Stimulated activated CD4-positive, alpha-beta T cell treated with anti-CD3 and anti-CD28 coated beads, TNF-alpha, amount 100 ng/mL, for 48 hours (primary cell): ENCODE measurements at places on chromosomes 4 and X.

DNA sequence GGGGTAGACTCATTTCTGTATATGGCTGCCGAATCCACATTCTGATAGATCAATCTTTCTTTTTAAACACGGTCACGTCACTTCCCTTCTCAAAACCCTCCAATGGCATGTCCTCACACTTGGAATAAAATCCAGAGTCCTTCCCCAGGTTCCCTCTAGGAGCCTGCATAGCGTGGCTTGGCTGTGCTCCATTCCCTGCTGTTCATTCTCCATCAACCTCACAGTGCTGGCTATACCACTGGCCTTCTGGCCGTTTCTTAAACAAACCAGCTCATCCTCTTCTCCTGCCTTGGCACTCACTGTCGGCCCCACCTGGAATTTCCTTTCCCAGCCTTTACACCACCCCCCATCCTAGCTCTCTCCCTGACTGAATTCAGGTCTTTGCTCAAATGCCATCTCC lies 77.1 kb downstream of the RBM47 start:
- DNase-seq: no peak

DNA sequence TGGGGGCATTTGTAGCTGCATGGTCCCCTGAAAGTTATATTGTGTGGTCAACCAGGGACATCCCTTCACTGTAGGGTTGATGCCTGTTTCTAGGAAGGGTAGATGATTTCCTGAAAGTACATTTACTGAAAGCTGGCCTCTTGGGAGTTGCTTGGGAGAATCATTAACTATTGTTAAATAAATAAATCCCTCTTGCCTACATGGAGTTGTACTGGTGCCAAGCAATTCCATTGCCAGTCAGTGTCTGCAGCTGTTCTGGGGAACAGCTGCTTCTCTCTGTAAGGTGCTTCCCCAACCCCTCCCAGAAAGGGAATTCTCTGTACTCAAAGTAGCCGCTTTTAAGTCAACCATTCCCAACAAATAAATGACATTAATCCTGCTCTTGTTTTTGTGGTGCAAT lies 51.1 kb downstream of the C4orf51 start:
- DNase-seq: no peak

DNA sequence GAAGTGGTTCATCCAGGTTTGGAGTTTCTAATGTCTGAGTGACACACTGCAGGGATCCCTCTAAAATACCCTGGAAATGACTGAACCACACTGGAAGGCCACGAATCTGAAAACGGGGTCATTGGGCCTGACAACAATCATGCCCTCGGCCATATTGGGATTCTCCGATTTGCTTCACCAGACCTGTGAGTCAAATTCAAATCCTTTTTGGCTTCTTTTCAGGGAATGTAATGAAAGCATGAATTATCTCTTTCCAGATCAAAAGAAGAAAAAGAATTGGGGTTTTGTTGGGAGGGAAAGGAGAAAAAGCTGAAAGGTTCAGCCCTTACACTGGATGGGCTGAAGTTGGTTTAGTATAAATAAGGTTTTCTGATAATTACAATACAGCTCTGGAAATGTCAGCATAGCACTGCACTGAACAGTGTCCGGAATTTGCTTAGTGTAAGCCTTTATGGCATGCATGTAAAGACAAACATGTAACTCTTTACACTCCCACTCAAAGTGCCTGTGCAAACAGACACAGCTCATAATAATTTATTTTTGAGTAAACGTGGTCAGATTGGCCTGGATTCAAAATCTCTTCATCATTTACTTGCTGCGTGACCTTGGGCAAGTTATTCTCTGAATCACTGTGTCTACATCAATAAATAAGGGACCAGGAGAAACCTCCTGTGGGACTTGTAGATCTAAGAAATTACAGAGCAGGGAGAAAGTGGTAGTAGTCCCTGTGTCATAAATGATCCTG lies 21.4 kb downstream of the CT47C1 start:
- no peak for DNase-seq

- no peak for DNase-seq
Measured at GRCh38 chr4:153733751-153734448, 25.9 kb downstream of the RNF175 start.

DNA sequence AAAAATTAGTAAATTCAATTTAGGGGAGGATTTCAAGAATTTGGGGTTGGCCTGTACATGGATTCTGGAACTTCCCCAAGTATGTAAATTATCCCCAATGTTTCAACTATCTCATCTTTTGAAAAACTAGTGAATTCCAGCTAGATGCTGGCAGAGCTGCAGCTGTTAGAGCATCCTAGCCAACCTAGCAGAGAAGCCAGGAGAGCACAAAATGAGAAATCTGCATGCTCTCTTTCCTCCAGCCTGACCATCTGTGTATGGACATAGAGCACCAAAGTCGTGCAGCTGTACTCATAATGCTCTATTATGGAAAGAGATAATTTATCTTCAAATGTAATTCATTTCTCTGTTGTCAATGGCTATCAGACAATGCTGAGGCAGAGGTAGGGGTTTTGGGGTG lies 1217.7 kb downstream of the PCDH19 start:
- no peak for DNase-seq

- DNase-seq: no peak
Measured at GRCh38 chr4:8021796-8022195, 82.1 kb upstream of the AFAP1 start.

DNA sequence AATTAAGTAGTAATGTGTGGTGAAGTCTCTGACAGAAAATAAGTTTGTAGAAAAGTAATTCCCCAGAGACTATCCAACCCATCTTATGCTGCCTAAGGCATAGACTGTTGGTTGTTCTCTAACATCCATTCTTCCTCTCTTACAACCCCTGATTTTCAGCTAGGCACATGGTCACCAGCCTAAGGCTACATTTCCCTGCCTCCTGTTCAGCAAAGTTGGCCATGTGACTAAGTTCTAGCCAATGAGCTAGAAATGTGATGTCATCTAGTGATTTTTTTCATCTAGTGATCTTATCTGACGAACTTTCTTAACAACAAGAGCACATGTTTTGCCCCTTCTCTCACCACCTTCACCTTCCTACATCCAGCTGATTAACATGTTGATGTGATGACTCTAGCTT lies 102.3 kb upstream of the S100G start:
- DNase-seq: no peak

DNA sequence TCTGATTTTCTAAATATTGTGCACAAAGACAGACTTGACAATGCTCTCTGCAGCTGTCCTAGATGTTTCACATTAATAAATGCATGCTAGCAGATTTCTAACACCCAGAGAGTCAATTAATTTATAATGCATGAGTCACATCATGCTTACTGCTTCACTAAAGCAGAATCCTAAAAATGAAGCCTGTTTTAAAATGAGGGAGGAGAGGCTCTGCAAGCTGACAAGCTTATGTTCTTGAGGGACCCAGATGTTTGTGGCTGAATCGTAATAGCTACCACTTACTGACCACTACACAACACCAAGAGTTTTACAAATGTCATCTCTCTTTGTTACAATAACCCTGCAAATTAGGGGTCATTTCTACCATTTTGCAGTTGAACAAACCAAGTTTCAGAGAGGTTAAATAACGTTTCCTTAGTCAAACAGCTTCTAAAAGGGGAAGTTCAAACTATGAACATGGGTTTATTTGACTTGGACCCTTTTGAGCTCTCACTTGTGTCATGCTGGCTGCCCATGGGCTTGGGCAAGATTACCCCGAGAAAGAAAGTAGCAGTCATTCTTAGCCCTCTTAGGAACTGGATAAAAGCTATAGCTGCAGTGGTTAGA lies 262.7 kb upstream of the ETNPPL start:
- no peak for DNase-seq

GRCh38 chr4:74433541-74434172 lies 11.3 kb upstream of the AREG start:
- DNase-seq: no peak

GRCh38 chrX:13433298-13433605 lies 113.4 kb upstream of the ATXN3L start:
- no peak for DNase-seq

DNA sequence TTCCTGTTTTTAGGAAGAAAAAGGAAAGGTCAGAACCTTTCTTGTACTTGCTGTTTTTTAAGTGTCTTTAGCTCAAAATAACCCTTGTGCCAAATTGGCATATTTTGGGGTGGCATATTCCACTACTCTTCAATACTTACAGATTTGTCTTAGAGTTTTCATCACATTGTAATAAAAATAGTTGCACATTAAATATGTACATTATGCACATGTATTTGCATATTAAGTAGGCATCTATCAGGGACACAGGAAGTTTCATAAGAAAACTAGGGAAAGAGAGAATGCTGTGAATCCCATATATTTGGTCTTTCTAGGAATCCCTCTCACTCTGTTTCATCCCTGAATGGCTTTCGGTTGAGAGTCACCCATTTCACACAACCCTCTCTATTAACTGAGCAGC lies 139.6 kb downstream of the LARP7 start:
- DNase-seq: no peak

GRCh38 chr4:156251373-156252065 lies 297.9 kb upstream of the CTSO start:
- DNase-seq: no peak

- no peak for DNase-seq
Measured at GRCh38 chr4:20832826-20833225, 132.6 kb downstream of the PACRGL start.

DNA sequence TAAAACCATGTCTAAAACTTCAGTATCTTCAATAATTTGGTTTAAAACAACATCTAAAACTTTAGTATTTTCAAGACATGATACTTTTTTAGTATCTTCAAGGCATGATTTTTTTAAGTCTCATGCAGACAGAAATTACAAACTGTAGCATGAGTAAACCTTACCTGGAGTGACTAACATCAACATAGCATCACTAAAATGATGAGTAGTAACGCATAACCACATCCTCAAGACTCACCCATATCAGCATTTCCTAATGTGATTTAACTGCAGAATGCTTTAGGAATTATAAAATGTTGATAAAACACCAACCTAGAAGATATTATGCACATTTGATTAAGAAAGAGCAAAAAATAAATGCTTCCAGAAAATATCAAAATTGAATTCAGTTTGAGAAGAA lies 19.7 kb upstream of the EDNRA start:
- DNase-seq: no peak

GRCh38 chr4:177489471-177490246 lies 47.4 kb upstream of the AGA start:
- DNase-seq: no peak

GRCh38 chr4:6177587-6178197 lies 22.7 kb downstream of the JAKMIP1 start:
- no peak for DNase-seq

GRCh38 chr4:80171251-80171650 lies 26.1 kb upstream of the PRDM8 start:
- DNase-seq: no peak

- DNase-seq: no peak
Measured at GRCh38 chr4:188109157-188109755, at the start of gene TRIML2. Gene TRIML2 (minus strand): TSS chr4:188109603. CDS start chr4:188105368, 4,235 bp downstream.

GRCh38 chr4:104531390-104531789 lies 36.7 kb upstream of the CXXC4 start:
- no peak for DNase-seq

DNA sequence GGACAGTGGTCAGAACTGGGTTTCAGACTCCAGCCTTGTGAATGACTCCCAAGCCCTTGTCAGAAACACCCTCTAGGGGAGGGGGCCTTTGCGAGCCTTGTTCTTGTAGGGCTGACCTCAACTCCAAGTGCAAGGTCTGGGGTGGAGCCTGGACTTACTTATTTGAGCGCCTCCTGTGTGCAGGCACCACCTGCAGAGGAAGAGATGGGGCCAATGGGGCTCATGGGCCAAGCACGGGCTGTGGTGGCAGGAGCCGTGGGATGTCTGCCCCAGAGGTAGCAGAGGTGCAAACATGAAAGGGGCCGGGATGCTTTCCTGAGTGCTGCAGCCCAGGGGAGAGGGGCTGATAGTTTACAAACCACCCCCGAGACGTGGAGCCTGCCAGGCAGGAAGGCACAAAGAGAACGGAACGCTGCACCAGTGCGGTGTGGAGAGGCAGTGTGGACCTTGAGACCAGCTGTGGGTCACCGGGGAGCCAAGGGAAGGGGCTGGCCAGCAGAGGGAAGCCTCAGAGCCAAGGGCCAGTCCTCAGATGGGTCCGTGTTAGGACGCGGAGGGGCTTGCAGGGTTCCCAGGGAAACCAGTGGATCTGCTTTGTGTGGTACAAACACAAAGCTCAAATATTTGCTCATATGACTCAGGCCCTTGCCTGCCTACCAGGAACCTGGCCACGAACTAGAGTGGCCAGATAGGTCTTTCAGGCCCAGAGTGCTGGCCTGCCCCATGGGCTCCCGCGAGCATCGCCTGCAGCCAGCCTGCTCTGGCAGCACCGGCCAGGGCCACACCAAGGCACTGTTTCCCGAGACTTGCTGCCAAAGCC lies 8.7 kb upstream of the TADA2B start:
- DNase-seq: no peak

GRCh38 chr4:7557456-7557855 lies 122.7 kb upstream of the PSAPL1 start:
- DNase-seq: no peak

GRCh38 chr4:89249716-89250361 lies 57.8 kb downstream of the GPRIN3 start:
- no peak for DNase-seq

GRCh38 chr4:88910101-88910500 lies 146.9 kb downstream of the FAM13A start:
- DNase-seq: no peak

DNA sequence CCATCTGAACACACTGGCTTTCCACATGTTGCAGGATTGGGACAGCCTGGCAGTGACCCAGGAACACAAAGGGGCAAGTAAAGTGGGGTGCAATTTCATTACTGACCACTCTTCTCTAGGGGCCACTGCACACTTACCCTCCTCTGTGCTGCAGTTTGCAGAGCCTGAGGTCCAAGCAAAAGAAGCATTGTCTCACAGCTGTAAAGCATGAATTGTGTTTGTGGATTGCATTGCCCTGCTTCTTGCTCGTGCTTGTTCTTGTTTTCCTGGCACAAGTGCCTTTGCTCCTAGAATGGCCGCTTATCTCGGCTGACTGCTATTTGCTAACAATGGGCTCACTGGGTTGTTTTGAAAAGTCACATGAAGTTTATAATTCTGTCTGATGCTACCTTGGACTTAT lies 209.1 kb upstream of the JADE1 start:
- DNase-seq: no peak

- no peak for DNase-seq
Measured at GRCh38 chrX:119757979-119758730, at the start of gene SOWAHD. Gene SOWAHD (plus strand): TSS chrX:119758588. CDS start chrX:119758668, 80 bp downstream.

- no peak for DNase-seq
Measured at GRCh38 chr4:10811991-10812390, 127.4 kb upstream of the CLNK start.

DNA sequence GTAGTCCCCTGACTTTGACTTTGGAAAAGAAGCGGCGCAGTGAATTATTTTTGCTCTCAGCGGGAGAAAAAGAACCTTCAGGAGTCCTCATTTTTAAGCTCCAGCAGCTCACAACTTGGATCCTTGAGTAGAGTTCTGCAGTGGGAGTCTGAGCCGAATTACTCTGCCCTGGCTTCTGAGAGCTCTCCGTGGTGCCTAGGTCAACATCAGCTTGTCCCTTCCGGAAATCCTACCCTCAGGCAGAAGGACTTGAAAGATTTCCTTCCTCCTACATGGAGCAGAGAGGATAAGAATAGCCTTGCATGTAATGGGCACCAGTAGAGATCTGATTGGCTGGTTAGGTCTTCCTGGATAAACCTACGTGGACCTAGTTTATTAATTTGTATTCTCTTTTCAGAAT lies 549.7 kb upstream of the TENM3 start:
- DNase-seq: no peak
